ENCODE measurements at places on chromosomes 2 and 18.

GRCh38 chr2:37683241-37683640 lies 11.8 kb upstream of the CDC42EP3 start:
- no peaks in the 10 kb centered on the region for H3K4me1 ChIP-seq
- H3K36me3 ChIP-seq: no peaks in the 10 kb centered on the region
- no peak overlapping the region for H3K4me3 ChIP-seq
- DNase-seq: no peak
- no peaks in the 10 kb centered on the region for H3K27me3 ChIP-seq
- H3K27ac ChIP-seq: no peak overlapping the region

DNA sequence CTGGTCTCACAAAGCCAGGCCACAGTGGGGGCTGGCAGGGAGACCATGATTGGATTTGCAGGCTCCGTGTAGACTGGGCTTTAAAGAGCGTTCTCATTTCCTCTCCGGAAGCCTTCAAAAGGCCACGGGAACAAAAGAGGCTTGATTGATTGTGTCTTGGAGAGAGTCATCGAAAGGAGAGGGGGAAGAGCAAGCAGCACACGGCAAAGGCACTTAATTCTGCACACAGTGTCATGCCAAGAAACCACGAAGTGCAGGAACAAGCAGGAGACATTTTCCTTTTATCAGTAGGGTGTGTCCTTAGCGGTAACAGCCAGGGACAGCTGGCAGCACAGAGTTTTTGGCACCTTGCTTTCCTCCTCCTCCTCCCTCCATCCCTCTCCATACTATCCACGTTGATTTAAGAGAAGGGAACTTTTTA lies 47.7 kb downstream of the GLI2 start:
- H3K36me3 ChIP-seq: peaks cover 3% of the 10 kb centered on the region
- DNase-seq: no peak
- H3K4me3 ChIP-seq: no peak overlapping the region
- peaks cover 8% of the 10 kb centered on the region for H3K27me3 ChIP-seq
- no peak overlapping the region for H3K27ac ChIP-seq

GRCh38 chr2:207121784-207122183 lies 44.0 kb downstream of the KLF7 start:
- H3K27me3 ChIP-seq: no peaks in the 10 kb centered on the region
- H3K4me1 ChIP-seq: peaks cover 10% of the 10 kb centered on the region
- DNase-seq: no peak
- peaks cover 10% of the 10 kb centered on the region for H3K36me3 ChIP-seq

DNA sequence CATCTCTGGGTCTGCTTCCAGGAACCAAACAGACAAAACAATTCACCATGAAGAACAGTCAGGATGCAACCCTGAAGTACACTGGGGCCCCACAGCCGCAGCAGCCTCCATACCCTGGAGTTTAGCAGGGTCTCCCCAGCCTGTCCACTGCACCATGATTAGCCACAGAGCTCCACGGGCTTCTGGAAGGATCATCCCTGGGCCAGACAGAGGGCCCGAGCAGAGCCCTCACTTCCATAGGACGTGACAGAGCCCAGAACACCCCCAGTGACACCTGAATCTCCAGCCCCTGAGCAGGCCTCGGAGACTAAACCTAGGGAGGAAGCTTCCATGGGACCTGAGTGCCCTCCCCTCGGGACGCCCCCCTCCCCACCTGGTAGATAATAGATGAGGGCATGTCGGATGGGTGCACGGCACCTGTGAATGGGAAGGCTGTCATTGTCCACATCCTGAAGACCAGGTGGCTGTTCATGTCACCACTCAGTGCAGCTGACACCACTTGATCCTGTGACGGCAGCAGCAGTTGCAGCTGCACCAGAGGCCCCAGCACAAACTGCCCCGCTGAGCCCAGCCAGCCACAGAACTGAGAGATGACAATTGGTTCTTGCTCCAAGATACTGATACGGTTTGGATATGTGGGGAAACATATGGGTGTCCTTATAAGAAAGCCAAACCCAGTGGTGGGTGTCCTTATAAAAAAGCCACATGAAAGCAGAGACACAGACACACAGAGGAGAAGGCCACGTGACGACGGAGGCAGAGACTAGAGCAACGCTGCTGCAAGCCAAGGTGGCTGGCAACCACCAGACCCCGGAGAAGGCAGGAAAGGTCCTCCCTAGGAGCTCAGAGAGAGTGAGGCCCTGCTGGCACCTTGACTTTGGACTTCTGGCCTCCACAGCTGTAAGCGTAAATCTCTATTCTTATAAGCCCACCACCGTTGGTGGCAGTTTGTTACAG lies 23.2 kb downstream of the KIF1A start:
- H3K27me3 ChIP-seq: no peaks in the 10 kb centered on the region
- H3K4me1 ChIP-seq: peaks cover 86% of the 10 kb centered on the region
- no peak overlapping the region for H3K4me3 ChIP-seq
- H3K27ac ChIP-seq: no peak overlapping the region
- no peak for DNase-seq

DNA sequence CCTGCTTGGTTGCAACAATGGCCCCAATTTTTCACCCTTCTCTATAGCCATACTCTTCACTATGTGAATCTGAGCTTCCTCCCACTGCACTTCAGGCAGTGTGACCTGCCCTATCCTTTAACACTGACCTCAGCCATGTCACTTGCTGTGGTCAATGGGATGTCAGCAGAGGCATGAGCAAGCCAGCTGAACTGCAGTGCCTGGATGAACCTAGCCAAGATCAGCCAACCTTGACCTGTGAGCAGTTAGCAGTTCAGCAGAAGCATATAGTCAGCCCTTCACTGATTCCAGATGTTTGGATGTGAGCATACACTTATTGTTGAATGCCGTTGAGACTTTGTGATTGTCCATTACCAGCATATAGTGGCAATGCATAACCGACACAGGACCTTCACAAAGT lies 63.4 kb upstream of the BOD1L2 start:
- H3K36me3 ChIP-seq: no peaks in the 10 kb centered on the region
- no peaks in the 10 kb centered on the region for H3K4me1 ChIP-seq
- H3K27ac ChIP-seq: no peak overlapping the region

DNA sequence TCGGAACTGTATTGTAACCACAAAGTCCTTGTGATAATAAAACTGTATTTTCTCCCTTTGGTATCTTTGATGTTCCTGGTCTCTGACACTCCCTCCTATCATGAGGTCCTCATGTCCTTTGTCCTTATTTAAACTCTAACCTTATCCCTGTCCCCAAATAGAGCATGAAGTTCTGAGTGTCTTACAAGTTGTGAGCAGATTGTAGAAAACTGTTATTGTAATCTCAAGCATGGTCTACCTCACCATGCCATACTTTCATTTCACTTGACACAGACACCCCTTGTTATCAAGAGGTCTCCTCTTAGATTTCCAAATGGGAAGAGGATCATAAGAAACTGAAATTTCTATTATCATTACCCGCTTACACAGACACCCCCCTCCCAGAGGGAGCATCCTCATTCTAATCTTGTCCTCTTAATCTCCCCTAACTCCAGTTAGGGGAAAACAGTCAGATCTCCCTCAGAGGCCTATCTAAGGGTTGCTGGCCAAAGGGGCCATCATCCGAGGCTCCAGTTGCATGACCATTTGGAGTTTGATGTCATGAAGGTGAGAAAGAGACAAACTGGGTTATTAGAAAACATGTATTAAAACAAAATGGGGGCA lies 29.0 kb downstream of the MYO3B start:
- no peaks in the 10 kb centered on the region for H3K27me3 ChIP-seq
- H3K4me1 ChIP-seq: no peaks in the 10 kb centered on the region
- no peak overlapping the region for H3K4me3 ChIP-seq
- no peaks in the 10 kb centered on the region for H3K36me3 ChIP-seq
- H3K27ac ChIP-seq: no peak overlapping the region

DNA sequence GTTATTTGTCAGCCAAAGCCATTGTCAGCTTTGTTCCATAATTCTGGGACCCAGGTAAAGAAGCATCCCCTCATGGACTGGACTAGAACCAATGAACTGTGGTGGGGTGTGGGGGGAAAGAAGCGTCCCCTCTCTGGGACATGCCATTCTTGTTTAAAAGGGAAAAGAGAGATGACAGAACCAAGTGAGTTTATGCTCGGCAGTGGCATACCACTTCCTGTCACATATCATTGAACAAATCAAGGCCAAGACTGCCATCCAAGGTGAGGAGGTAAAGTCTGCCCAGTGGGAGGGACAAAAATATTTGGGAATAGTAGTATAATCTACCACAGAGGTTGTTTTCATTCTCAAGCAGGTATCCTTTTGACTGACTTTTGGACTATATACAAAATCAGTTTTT lies 4.7 kb upstream of the GLS start:
- peaks cover 3% of the 10 kb centered on the region for H3K4me1 ChIP-seq
- H3K36me3 ChIP-seq: no peaks in the 10 kb centered on the region

DNA sequence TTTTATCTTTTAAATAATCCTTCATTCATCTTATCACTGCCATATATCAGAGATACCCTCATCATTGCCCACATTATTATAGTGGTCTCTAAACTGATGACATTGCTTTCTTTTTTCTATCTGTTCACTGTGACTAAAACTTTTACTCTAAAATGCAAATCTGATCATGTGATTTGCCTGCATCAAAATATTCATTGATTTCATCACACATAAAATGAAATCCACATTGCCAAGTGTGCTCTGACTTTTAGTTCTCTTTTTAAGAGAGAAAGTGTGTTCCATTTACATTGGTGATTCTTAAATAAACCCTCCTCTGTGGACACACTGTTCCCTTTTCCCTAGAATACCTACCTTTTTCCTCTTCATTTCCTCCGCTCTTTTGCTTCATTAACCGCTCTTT lies 7.5 kb downstream of the REL start:
- no peaks in the 10 kb centered on the region for H3K4me1 ChIP-seq
- no peaks in the 10 kb centered on the region for H3K27me3 ChIP-seq
- H3K36me3 ChIP-seq: no peaks in the 10 kb centered on the region
- H3K4me3 ChIP-seq: no peak overlapping the region

DNA sequence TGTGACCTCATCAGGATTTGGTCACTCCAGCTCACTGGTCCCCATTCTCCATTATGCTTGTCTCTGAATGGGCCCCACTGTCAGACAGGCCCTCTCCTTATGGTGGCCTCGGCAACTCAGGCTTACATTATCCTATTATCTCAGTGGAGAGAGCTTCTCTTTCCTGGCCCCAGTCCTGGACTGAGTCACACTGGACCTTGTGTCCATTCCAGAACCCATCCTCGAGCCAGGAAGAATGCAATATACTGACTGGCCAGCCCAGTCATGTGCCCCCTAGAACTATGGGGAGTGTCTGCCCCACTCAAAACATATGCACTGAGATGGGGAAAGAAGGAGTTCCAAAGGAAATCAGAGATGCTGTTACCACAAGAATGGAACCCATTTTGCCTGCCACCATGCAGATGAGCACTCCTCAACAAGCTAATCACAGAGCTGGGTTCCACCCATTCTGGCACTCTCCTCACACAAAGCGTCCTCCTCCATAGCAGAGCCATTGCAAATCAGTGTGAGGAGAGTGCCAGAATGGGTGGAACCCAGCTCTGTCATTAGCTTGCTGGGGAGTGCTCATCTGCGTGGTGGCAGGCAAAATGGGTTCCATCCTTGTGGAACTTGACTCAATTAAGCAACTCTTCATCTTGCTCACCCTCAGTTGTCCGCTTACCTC lies 71.9 kb downstream of the CHRNA1 start:
- no peak overlapping the region for H3K27ac ChIP-seq
- no peak for DNase-seq
- H3K4me3 ChIP-seq: no peak overlapping the region
- H3K36me3 ChIP-seq: no peaks in the 10 kb centered on the region

DNA sequence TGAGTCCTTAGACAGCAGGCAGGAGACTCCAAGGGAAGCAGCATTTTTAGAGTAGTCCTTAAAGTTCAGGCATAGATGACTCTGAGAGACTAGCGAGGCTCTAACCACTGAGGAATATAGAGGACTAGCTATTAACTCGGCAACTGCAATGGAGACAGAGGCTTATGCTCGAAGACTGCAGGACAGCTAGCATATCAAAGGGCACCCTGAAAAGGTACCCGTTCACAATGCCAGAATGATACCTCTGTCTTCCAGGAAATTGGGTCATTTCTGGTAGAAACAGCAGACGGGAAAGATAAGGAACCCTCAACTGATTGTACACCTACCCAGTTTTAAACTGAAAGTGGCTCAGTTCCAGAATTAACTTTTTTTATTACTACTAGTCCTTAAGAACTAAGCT lies 1204.0 kb upstream of the ZEB2 start:
- no peaks in the 10 kb centered on the region for H3K27me3 ChIP-seq
- H3K27ac ChIP-seq: no peak overlapping the region
- no peak for DNase-seq
- no peaks in the 10 kb centered on the region for H3K4me1 ChIP-seq
- H3K36me3 ChIP-seq: no peaks in the 10 kb centered on the region

- H3K4me3 ChIP-seq: peak overlapping the region; percentile 68
- H3K27me3 ChIP-seq: no peaks in the 10 kb centered on the region
- DNase-seq: no peak
- peaks cover 16% of the 10 kb centered on the region for H3K36me3 ChIP-seq
- H3K27ac ChIP-seq: peak overlapping the region; percentile 90
Measured at GRCh38 chr2:70258532-70258875, 567 bp downstream of the PCYOX1 start.

- H3K4me3 ChIP-seq: no peak overlapping the region
- no peak overlapping the region for H3K27ac ChIP-seq
- no peak for DNase-seq
- no peaks in the 10 kb centered on the region for H3K36me3 ChIP-seq
Measured at GRCh38 chr2:27708666-27709065, 45.0 kb downstream of the SLC4A1AP start.

DNA sequence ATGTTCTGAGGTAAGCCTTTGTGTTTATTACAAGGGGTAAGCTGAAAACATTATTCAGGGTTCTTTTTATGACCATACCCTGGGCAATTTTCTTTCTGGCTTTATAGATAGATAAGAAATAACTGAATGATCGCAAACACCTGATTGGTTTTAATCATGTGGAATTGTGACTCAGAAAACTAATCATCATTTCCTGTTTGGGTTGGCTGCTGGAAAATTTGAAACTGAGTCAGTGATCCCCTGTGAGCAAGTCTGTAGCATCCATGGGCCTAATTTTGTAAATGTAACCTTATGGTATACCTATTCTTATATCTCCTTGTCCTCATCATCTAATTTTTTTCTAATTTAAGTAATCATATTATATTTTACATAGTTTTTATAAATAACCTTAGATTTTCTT lies 34.3 kb downstream of the CCDC68 start:
- no peak overlapping the region for H3K27ac ChIP-seq
- H3K27me3 ChIP-seq: no peaks in the 10 kb centered on the region
- H3K36me3 ChIP-seq: no peaks in the 10 kb centered on the region
- DNase-seq: no peak
- H3K4me3 ChIP-seq: no peak overlapping the region

GRCh38 chr2:168541858-168542257 lies 85.8 kb downstream of the CERS6 start:
- H3K4me3 ChIP-seq: no peak overlapping the region
- H3K27ac ChIP-seq: no peak overlapping the region
- H3K4me1 ChIP-seq: no peaks in the 10 kb centered on the region
- no peaks in the 10 kb centered on the region for H3K27me3 ChIP-seq
- DNase-seq: no peak

GRCh38 chr2:42787788-42788477 lies 4.5 kb downstream of the HAAO start:
- peaks cover 15% of the 10 kb centered on the region for H3K27me3 ChIP-seq
- no peak overlapping the region for H3K27ac ChIP-seq
- DNase-seq: no peak
- H3K4me3 ChIP-seq: no peak overlapping the region

- no peaks in the 10 kb centered on the region for H3K27me3 ChIP-seq
- no peaks in the 10 kb centered on the region for H3K36me3 ChIP-seq
- no peak overlapping the region for H3K27ac ChIP-seq
- no peaks in the 10 kb centered on the region for H3K4me1 ChIP-seq
- peak; percentile 40 for DNase-seq
- H3K4me3 ChIP-seq: no peak overlapping the region
Measured at GRCh38 chr18:69998523-69998987, 50.9 kb upstream of the CD226 start.

GRCh38 chr2:219509780-219510511 lies 4.3 kb upstream of the ASIC4 start:
- DNase-seq: peak; percentile 80
- H3K36me3 ChIP-seq: peaks cover 28% of the 10 kb centered on the region
- H3K4me1 ChIP-seq: peaks cover 98% of the 10 kb centered on the region

All from spinal cord (tissue), 10 donors.